ENCODE measurements at places on chromosomes 1 and 21. TPM values are rescaled to one million over a fixed set of nuclear protein-coding genes. Genes with fewer than 3 reads are reported as not detected.

KRTAP11-1 gene
- total RNA-seq, result not detected

DNA sequence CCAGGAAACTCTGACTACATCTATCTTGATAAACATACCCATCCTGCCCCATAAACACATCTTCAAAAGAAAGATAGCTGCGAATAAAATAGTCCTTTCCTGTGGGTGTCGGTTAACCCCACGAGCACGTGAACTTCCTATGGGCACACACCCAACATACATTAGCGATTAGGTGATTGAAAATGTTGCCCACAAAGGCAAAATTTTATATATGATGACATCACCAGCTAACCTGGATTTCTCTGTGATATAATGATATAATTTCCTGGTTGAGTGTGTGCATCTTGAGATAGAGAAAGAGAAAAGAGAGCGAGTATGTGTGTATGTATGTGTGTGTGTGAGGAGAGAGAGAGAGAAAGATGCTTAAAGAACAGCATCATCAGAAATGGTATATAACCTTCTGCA lies 296.1 kb downstream of the PTPRC start:
- H3K36me3 ChIP-seq, result no peaks in the 10 kb centered on the region
- H3K4me1 ChIP-seq, result peaks cover 37% of the 10 kb centered on the region
- peak overlapping the region; percentile 83 for H3K4me3 ChIP-seq
- H3K27me3 ChIP-seq, result no peaks in the 10 kb centered on the region

SYPL2 gene
- total RNA-seq, result not detected

DNA sequence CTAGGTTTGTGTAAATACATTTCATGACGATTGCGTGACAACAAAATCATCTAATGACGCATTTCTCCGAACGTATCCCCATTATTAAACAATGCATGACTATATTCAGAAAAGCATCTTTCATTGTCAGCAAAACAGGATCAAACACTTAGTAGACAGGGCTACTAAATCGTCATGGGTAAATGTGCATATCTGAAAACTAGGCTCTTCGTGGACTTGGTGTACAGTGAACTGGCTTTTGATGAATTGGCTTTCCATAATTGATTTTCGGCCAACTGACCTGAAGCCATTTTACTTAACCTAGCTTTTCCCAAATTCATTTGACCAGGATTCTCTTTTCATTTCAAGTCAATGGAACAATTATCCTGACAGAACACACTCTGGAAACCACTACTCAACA lies 665.0 kb downstream of the SMYD3 start:
- H3K4me3 ChIP-seq, result no peak overlapping the region
- no peaks in the 10 kb centered on the region for H3K36me3 ChIP-seq
- peaks cover 9% of the 10 kb centered on the region for H3K4me1 ChIP-seq
- H3K27ac ChIP-seq, result no peak overlapping the region
- DNase-seq, result no peak

GRCh38 chr1:43552813-43553212 lies 22.1 kb downstream of the PTPRF start:
- no peak overlapping the region for H3K27ac ChIP-seq
- H3K4me1 ChIP-seq, result peaks cover 28% of the 10 kb centered on the region
- H3K27me3 ChIP-seq, result no peaks in the 10 kb centered on the region

COL8A2 gene
- 0.58 TPM for total RNA-seq
